ENCODE measurements at places on chromosomes 2 and 18.

DNA sequence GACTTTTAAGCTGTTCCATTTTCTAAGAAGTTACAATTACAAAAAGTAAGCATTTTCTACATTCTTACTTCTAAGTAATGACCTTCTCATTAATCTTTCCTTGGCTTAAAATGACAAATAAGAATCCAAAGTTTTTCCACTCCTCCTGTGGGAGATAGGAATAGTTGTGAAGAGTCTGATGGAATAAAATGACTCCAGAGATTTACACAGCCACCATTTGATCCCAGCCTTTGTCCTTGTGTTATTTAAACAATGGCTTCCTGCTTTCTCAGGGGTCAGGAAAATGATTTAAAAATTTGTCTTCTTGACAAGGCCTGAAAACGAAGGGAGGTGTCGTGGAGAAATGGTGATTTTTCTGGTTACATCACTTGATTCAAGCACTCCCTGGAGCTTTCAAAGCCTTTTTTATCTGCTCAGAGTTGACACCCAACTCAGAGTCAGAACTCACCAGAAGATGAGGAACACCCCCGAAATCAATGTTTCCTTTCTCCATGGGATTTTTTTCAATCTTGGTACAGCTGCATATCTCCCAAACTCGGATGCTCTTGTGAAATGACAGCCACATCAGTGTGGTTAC is 106.5 kb downstream of the GALNT3 start:
- no peak for DNase-seq

- no peak for DNase-seq
Observed at GRCh38 chr2:215299337-215299859, 12.5 kb upstream of the ATIC start.

DNA sequence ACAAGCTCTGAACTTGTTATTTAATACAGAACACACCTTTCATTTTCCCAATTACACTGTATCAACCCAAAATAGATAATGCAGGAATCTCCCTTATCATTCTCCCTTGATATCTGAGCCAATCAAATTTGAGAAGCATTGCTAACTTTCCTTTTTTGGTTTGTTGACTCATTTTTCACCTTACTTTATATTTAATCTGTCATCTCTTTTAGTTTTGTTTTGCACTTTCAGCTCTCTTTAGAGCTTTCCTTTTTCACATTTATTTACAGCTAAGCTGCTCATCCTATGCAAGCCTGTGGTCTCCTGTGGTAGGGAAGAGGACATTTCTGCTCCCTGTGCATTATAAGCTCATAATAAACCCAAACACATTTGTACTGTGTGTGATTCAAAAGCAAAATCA is 50.1 kb downstream of the ITGAV start:
- no peak for DNase-seq

- DNase-seq, result no peak
Observed at GRCh38 chr2:120546048-120546864, 189.4 kb upstream of the GLI2 start.

- no peak for DNase-seq
Observed at GRCh38 chr2:229221641-229222040, 49.4 kb downstream of the PID1 start.

DNA sequence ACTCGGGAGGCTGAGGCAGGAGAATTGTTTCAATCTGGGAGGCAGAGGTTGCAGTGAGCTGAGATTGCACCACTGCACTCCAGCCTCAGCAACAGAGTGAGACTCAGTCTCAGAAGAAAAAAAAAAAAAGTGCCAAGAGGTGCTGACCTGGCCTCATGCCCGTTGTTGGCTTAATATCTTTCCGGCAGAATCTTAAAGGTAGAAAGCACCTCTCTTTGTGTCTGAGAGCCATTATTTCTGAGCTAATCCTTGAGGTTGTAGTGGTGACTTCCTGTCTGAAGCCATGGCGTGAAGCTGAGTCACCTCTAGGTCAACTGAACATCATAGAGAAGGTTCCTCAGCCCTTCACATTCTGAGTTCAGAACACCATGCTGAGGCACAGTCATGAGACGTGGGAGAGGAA is 60.4 kb downstream of the WDSUB1 start:
- no peak for DNase-seq

- no peak for DNase-seq
Observed at GRCh38 chr2:112973156-112973555, 4.7 kb upstream of the IL36G start.

- no peak for DNase-seq
Observed at GRCh38 chr2:206471524-206472062, 28.3 kb downstream of the ADAM23 start.

- no peak for DNase-seq
Observed at GRCh38 chr18:27449104-27449503, 264.0 kb upstream of the CHST9 start.
